ENCODE measurements at places on chromosomes 6 and 20.

- peak; percentile 95 for DNase-seq
These were observed 233.4 kb downstream of the CD109 start for GRCh38 chr6:73929405-73929804.

- no peak for DNase-seq
These were observed 82.4 kb upstream of the TCF21 start for GRCh38 chr6:133806382-133807140.

DNA sequence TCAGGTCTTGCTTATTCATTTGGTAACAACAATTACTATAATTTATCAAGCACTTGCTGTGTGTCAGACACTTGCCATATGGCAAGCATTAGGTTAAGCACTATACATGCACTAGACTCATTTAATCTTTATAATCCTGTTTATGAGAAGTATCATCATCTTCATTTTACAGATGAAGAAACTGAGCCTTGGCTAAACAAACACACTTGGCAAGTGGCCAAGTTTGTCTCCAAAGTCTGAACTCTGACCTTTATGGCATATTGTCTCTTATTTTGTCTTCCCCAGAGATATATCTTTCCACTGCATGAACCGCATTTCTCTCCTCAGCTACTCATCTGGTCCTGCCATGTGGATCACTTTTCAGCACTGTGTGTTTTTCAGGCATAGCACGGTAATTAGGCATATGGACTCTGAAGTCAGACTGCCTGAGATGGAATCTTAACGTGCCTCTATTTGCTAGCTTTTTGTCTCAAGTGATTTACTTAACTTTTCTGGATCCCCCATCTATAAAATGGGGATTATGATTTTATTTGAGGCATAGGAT lies 4.7 kb downstream of the ADGRF5 start:
- no peak for DNase-seq

DNA sequence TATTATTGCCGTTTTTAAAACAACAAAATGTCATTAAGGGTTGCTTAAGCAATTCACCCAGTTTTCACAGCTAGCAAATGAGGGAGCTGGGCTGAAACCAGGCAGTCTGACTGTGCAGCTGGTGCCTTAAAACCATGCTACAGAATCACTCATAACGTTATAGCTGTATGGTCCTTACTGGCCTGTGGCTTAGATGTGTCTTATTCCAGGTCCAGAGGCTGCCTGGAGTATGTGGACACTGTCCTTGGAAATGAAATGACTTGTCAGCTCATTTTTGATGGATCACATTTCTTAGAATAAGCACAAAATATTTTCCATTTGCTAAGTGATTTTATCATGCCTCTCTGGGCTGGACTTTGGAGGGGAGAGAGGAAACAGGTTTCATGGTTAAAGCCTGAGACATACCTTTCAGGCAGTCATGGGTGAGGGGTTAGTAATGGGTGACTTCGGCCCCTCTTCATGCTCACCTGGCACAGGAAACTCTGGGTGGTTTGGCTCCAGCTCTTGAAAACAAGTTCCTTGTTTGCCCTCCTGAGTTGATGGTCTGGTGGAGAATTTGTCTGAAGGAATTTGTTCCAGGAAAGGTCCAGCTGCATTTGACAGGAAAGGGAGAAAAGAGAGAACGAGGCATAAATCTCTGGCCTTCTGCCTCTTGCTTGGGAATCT lies 823.2 kb downstream of the DHX35 start:
- DNase-seq = no peak

DNA sequence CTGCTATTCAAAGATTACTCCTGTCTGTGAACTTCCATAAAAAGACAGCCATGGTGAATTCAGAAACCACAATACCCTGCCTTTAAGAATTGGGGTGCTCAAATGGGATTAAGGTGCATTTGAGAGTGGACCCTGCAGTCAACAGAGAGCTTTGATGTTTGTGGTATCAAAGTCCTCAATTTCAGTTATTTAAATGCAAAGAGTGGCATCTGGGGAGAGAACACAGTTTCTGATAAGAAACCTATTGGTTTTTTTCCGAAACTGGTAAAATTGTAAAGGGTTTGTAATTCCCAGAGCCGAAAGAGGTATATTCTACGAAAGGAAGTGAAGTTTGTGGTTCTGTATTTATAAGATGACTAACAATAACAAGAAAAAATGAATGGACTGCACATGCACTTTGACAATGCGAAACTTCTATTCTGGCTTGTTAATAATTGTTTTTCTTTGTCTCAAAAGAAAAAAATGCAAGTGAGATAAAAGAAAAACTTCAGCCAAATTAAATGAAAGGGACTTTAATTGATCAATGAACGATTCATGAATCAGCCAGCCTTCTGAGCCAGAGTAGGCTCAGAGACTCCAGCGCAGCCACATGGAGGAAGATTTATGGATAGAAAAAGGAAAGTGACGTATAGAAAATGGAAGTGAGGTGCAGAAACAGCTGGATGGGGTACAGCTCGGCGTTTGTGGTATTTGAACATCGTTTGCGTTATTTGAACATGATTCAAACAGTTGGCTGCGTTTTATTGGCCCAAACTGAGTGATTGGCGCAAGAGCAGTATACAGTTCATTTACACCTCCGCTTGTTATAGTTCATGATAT lies 70.5 kb upstream of the DUSP22 start:
- DNase-seq = no peak

DNA sequence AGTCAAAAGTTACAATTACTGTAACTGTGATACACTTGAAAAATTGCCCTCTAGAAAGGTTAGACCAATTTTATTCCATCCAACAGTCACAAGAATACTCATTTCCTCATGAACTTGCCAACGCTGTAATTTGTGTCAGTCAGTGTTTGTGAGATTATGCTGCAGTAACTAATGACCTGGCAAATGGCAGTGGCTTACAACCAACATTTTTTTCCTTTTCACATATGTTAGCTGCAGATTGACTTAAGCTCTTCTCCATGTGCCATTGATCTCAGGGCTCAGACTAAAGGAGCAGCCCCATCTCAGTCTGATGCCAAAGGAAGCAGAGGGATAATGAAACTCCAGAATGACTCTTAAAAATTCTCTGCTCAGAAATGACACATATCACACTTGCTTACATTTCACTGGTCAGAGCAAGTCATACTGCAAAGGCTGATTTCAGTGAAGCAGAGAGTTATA lies 92.3 kb upstream of the ELOVL5 start:
- DNase-seq = no peak

DNA sequence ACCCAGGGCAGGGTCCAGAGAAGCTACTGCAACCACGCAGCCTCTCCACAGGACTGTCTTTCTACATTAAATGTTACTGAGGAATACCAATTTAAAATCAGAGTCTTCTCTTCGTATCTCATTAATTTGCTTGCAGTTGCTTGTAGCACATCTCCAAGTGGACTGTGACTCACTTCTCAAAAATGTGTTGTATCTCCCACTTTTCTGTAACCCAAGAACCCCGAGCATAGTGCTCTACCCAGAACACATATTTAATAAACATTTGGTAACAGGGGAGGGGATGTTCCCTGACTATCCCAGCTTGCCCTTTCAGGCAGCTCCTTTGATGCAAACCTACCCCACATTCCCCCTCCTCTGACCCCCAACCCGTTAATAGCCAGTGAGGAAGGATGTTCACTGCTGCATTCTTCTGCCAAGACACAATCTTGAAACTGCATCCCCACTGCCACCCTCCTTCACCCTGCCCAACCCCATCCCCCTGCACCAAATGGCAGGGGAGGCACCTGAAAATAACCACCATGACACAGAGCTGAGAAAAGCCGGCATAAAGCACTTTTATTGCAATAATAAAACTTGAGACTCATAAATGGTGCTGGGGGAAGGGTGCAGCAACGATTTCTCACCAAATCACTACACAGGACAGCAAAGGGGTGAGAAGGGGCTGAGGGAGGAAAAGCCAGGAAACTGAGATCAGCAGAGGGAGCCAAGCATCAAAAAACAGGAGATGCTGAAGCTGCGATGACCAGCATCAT lies 24.2 kb downstream of the FKBP1A start:
- no peak for DNase-seq

- DNase-seq = no peak
These were observed 15.5 kb upstream of the SNRNP48 start for GRCh38 chr6:7574500-7574899.

- no peak for DNase-seq
These were observed 509.3 kb upstream of the MAN1A1 start for GRCh38 chr6:119858901-119859300.

GRCh38 chr6:157145656-157146285 lies 177.5 kb downstream of the TMEM242 start:
- DNase-seq = no peak

- no peak for DNase-seq
These were observed 15.6 kb downstream of the SRSF6 start for GRCh38 chr20:43473381-43473704.

DNA sequence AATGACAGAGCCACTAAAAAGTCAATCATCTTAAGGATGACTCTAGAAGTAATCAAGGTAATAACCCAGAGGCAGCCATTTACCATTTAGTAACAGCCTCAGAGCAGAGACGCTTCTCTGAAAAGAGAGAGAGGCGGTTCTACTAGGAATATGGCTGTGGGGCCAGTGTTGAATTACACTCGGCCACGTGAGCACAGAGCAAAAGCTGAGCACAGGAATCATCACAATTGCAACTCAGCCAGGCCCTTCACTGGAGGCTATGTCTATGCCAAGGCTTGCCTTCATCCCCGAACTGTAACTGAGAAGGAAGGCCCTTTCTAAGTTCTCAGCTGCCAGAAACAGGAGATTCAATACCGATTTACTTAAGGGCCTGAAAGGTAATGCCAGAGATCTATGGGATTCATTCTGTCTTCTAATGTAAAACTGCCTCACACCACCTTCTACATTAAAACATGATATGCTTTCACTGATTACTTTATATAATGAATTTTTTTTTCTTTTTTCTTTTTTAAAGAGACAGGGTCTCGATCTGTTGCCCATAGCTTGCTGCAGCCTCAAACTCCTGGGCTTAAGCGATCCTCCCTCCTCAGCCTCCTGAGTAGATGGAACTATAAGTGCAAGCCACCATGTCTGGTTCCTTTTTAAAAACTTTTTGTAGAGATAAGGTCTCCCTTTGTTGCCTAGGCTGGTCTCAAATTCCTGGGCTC lies 67.6 kb downstream of the NUDT3 start:
- DNase-seq = no peak

GRCh38 chr6:27168586-27169443 lies 78.7 kb upstream of the PRSS16 start:
- peak; percentile 64 for DNase-seq
